Activated T-helper 17 cell treated with anti-CD3 and anti-CD28 coated beads, Interleukin-2, amount 50 U/mL, for 72 hours (primary cell): ENCODE measurements at places on chromosomes 3 and 15.

DNA sequence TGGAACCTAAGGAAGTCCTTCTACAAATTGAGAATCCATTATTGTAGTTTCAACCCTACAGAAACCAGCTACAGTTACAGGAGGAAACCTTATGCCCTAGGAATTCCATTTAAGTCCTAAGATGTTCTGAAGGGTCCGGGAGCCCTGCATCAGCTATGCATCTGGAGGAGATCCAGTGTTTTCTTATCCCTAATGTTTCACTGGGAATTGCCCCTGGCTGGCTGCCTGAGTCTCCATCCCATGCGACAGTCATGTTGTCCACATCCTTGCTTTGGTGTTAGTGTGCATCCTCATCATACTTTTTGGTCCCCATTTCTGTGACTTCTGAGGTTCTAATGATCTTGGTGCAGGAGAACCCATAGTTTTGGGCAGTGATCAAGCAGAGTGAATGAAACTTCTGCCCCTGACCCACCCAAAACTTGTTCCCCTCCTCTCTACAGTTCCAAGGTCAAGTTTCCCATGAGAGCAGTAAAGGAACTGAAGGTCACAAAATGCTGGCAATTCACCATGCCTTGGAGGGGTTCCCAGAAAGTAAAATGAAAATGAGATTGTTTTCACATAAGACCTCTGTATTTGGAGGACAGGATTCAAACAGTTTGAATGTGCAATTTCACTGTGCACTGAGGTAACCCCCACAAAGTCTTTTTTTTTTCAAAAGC lies 121.9 kb upstream of the PHLDB2 start:
- H3K27ac ChIP-seq = no peak overlapping the region
- ATAC-seq = no peak
- H3K4me3 ChIP-seq = no peak overlapping the region

DNA sequence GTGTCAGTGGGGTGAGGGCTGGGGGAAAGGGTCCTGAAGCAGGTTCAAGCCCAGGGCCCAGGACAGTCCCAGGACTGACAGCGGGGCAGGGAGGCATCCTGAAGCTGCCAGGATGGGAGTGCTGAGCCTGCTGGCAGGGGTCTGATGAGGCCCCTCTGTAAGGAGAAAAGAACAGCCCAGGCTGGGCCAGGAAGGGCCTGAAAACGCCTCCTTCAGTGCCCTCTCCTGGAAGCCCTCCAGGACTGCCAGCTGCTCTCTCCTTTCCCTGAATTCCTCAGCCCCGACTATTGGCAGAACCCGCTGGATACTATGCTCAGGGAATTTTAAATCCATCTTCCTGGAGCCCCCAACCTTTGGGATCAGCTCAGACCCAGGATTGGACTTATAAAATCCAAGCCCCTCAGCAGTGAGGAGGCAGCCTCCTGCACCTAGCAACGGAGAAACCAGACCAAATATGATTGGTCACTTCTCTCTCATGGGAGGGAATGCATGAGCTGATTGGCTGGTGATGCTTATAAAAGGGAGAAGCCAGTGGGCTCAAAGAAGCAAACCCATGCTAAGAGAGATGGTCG lies 203.5 kb upstream of the LINGO1 start:
- H3K4me3 ChIP-seq = no peak overlapping the region
- H3K4me1 ChIP-seq = no peaks in the 10 kb centered on the region
- H3K27me3 ChIP-seq = peaks cover 26% of the 10 kb centered on the region
- ATAC-seq = no peak

DNA sequence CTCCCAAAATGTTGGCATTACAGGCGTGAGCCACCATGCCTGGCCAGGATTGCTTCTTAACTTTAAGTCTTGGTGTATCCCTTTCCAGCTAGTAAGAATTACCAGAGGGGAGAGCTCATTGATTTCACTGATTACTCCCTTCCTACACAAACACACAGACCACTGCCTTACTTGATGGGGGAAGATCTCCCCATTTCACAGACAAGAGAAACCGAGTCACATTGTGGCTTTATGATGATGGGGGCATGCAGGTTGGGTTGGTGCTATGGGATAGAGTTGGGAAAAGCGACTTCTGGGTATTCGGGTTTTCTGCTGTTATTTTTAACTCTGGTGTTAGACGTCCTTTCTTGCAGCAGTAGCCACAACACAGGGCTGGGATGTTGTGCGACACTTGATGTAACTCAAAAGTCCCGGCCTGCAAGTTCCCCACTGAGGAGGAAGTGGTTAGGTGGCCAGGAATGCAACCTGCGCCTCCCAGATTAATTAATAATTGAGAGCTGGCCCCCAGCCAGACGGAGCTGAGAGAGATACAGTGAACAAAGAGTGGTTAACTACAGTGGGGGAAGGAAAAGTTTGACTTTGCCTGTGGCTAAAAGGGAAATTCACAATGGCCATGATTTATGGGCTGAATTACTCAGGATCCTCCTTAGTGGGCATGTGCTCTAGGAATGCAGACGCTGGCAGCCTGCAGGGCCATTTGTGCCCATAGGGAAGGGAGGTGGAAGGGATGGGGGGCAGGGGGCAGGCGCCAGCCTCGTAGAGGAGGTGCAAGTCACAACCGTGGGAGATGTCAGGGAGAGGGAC lies 63.6 kb downstream of the SMAD6 start:
- peaks cover 48% of the 10 kb centered on the region for H3K27me3 ChIP-seq
- ATAC-seq = no peak
- no peak overlapping the region for H3K27ac ChIP-seq

- H3K27me3 ChIP-seq = peaks cover 68% of the 10 kb centered on the region
- H3K4me3 ChIP-seq = no peak overlapping the region
- H3K36me3 ChIP-seq = no peaks in the 10 kb centered on the region
- no peak overlapping the region for H3K27ac ChIP-seq
- H3K4me1 ChIP-seq = no peaks in the 10 kb centered on the region
These were observed 81.8 kb downstream of the NR2F2 start for GRCh38 chr15:96412045-96412905.

GRCh38 chr3:123481071-123481470 lies 32.2 kb upstream of the ADCY5 start:
- no peak overlapping the region for H3K4me3 ChIP-seq
- H3K27me3 ChIP-seq = peaks cover 30% of the 10 kb centered on the region
- ATAC-seq = no peak
- no peaks in the 10 kb centered on the region for H3K4me1 ChIP-seq
- H3K36me3 ChIP-seq = no peaks in the 10 kb centered on the region
- no peak overlapping the region for H3K27ac ChIP-seq

GRCh38 chr15:92391640-92392039 lies 2.0 kb upstream of the ST8SIA2 start:
- H3K4me1 ChIP-seq = no peaks in the 10 kb centered on the region
- H3K36me3 ChIP-seq = no peaks in the 10 kb centered on the region
- peaks cover 70% of the 10 kb centered on the region for H3K27me3 ChIP-seq
- H3K27ac ChIP-seq = no peak overlapping the region
- peak; percentile 35 for ATAC-seq

DNA sequence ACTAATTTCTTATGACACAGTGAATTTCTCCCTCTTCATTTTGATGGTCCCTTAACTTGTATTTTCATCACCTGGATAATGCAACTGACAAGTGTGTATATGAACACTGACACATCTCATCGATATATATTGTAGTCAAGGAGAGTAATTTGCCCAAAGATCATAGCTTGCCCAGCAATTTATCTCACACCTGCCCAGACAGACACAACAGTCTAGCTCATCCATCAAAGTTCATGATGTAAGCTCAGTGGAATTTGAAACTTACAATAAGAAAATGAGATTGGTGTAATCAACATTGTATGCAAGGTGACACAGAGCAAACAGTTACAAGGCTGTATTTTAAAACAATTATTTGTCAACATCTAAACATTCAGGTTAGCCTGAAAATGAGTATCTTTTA lies 805.8 kb downstream of the NAALADL2 start:
- H3K4me3 ChIP-seq = no peak overlapping the region
- no peaks in the 10 kb centered on the region for H3K27me3 ChIP-seq
- no peak overlapping the region for H3K27ac ChIP-seq
- no peaks in the 10 kb centered on the region for H3K36me3 ChIP-seq
- no peak for ATAC-seq

DNA sequence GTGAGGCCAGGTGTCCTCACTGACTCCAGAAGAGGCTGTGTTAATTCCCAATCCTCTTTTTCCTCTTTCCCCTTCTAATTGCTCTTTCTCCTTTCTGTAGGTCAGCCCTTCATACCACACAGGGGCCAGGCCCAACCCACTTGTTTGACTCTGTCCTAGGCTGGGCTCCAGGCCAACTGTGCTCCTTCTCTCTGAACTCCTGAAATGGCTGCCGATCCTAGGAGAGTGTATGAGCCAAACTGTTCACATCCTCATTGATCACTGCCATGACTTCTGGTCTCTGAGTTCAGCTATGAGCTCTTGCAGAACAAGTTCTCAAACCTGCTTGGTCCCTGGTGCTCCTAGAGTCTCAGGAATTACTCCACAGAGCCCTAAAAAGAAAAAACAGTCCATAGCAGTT lies 145.1 kb downstream of the VGLL4 start:
- no peak overlapping the region for H3K27ac ChIP-seq
- no peak for ATAC-seq
- no peaks in the 10 kb centered on the region for H3K36me3 ChIP-seq

- no peak for ATAC-seq
- H3K27me3 ChIP-seq = peaks cover 47% of the 10 kb centered on the region
- peaks cover 3% of the 10 kb centered on the region for H3K4me1 ChIP-seq
- no peak overlapping the region for H3K27ac ChIP-seq
- peak overlapping the region; percentile 59 for H3K4me3 ChIP-seq
These were observed 1.6 kb upstream of the PLOD2 start for GRCh38 chr3:146162561-146162960.

GRCh38 chr3:113247675-113248458 lies 36.5 kb downstream of the BOC start:
- peaks cover 29% of the 10 kb centered on the region for H3K27me3 ChIP-seq
- H3K27ac ChIP-seq = no peak overlapping the region
- no peaks in the 10 kb centered on the region for H3K36me3 ChIP-seq
- ATAC-seq = no peak

GRCh38 chr3:184541886-184542562 lies 19.6 kb upstream of the EPHB3 start:
- no peaks in the 10 kb centered on the region for H3K36me3 ChIP-seq
- H3K27ac ChIP-seq = no peak overlapping the region
- H3K4me3 ChIP-seq = no peak overlapping the region
- peaks cover 9% of the 10 kb centered on the region for H3K4me1 ChIP-seq
- peaks cover 36% of the 10 kb centered on the region for H3K27me3 ChIP-seq

DNA sequence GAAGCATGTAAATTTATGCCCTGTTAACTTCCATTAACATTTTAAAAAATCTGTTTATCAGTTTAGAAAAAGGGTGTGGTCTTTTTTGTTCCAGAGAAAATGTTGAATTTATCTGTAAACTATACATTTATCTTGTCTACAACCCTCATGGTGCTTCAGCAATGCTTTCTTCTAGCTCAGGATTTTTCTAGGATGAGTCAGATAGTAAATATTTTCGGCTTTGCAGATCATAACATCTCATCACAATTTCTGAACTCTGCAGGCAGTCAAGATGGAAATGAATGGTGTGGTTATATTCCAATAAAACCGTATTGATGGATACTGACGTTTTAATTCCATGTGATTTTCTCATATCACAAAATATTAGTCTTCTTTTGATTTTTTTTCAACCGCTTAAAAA lies 70.5 kb upstream of the FOXB1 start:
- H3K36me3 ChIP-seq = no peaks in the 10 kb centered on the region
- no peak for ATAC-seq
- H3K27ac ChIP-seq = no peak overlapping the region
- no peak overlapping the region for H3K4me3 ChIP-seq
- H3K27me3 ChIP-seq = peaks cover 24% of the 10 kb centered on the region
- H3K4me1 ChIP-seq = no peaks in the 10 kb centered on the region

DNA sequence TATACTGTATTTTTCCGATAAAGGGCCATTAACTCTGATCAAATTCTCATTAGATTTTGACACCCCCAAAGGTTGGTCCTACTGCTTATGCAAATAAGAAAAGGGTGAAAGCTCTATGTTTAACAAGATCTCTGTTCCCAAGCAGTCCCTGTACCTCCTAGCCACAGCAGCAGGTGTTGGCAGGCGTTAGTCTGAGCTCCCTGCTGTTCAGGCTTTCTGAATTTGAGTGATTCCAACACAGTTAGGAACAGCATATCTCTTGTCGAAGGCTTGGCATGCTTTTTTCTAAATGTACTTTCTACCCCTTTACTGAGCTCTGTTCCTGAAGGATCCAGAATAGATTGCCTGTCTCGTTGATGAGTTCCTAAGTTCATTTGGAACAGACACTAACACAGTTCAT lies 42.3 kb downstream of the MITF start:
- H3K27me3 ChIP-seq = peaks cover 4% of the 10 kb centered on the region
- no peak overlapping the region for H3K27ac ChIP-seq
- no peaks in the 10 kb centered on the region for H3K36me3 ChIP-seq

- peaks cover under 1% of the 10 kb centered on the region for H3K27me3 ChIP-seq
- no peaks in the 10 kb centered on the region for H3K36me3 ChIP-seq
These were observed 7.6 kb downstream of the CACNA2D2 start for GRCh38 chr3:50495609-50496423.

GRCh38 chr15:69118089-69118488 lies 42.3 kb upstream of the GLCE start:
- H3K4me3 ChIP-seq = no peak overlapping the region
- H3K27ac ChIP-seq = no peak overlapping the region
- H3K4me1 ChIP-seq = peaks cover 9% of the 10 kb centered on the region
- H3K36me3 ChIP-seq = no peaks in the 10 kb centered on the region

DNA sequence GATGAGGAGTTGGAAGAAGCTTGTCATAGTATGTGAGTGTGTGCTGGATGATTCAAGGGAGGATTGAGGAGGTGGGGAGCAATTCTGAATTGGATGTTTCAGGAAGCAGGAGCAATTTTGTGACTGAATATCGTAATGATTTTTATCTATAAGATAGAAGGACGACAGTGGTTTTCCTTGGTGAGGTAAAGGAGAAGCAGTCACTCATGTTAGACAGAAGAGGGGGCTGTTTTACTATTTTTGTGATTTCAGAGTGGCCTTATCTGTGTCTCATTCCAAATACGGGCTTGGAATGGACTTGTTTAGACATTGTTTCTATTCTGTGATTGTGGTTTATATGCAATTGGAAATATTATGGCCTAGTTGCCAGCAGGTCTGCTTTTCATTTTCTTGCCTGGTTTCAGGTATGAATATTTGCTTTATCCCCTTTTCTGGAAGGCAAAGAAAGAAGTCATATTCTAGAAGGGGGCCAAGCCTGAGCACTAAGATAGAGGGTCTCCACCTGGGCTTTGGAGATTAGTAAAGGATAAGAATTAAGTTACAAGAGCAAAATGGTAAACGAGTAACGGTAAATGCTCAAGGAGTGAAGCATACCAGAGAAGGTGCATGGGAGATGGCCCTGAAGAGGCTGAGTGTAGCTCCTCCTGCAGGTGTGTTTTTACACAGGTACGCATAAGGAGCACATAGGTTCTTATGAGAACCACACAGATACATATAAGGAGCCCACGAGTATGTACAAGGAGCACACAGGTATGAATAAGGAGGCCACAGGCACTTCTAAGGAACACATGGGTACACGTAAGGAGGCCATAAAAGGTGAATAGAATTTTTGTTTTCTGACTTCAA lies 124.6 kb upstream of the KCNAB1 start:
- H3K27ac ChIP-seq = no peak overlapping the region
- H3K36me3 ChIP-seq = no peaks in the 10 kb centered on the region

- peak; percentile 100 for ATAC-seq
- H3K27ac ChIP-seq = peak overlapping the region; percentile 76
- no peaks in the 10 kb centered on the region for H3K36me3 ChIP-seq
- H3K27me3 ChIP-seq = peaks cover 16% of the 10 kb centered on the region
These were observed 252.5 kb upstream of the TGFBR2 start for GRCh38 chr3:30353711-30354467.
